ENCODE measurements at places on chromosomes 1 and 21. TPM values are rescaled to one million over a fixed set of nuclear protein-coding genes. Genes with fewer than 3 reads are reported as not detected.

The TRIM58 gene
- total RNA-seq = 0.48 TPM

The ETNK2 gene
- total RNA-seq = 0.37 TPM

The IVL gene
- total RNA-seq = not detected

The ITLN1 gene
- not detected for total RNA-seq

The ARHGEF16 gene
- total RNA-seq = not detected

DNA sequence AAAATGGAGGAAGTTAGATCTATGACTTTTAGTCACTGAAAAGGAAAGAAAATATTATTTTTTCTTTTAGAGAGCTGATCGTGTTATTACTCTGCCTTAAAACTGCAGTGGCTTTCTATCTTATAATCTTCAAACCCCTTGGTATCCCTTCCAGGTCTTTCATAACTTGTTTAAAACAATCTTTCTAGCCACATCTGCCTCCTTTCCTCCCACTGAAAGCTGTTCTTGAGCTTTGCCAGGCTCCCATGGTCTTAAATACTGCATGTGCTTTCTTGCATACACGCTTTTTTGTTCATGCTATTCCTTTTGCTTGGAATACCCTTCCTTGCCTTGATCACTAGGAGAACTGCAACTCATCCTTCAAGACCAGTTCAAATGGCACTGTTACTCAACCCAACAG is 65.9 kb upstream of the GADD45A start:
- peaks cover 24% of the 10 kb centered on the region for H3K27me3 ChIP-seq
- H3K27ac ChIP-seq = no peak overlapping the region
- no peaks in the 10 kb centered on the region for H3K4me1 ChIP-seq
- no peaks in the 10 kb centered on the region for H3K36me3 ChIP-seq
- no peak for DNase-seq

DNA sequence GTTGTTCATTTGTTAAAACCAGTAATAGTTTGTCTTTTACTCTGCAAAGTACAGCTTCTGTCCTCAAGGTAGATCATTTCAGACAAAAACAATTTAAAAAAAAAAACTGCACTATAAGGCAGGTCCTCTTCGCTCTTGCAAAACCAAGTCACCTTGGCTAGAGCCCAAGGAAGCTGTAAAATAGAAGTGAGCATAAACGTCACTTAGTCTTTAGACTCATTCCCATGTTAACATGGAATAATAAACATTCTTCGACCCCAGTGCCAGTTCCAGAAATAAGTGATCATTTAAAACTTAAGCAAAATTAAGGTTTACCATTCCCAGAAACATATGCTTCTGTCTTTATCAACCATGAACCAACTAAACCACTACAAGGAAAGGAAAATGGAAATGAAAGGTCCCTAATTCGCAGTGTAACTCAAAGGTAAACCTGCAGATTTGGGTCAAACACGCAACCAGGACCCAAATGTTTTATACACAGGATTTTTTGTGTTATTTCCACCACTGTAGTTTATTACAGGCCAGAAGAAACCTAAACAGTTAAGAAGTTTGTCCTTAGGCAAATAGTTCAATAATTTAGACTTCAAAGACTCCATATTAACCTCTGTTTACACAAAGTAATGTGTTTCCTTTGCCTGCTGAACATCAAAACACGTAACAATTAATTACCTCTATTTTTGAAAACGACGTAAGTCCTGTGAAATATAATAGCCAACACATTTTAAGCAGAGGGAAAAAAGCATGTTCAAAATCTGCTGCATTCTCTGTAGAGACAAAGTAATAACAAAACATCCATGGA is 54.6 kb downstream of the TGFBR3 start:
- no peaks in the 10 kb centered on the region for H3K36me3 ChIP-seq
- peaks cover 21% of the 10 kb centered on the region for H3K4me1 ChIP-seq
- no peaks in the 10 kb centered on the region for H3K27me3 ChIP-seq
- H3K4me3 ChIP-seq = no peak overlapping the region

DNA sequence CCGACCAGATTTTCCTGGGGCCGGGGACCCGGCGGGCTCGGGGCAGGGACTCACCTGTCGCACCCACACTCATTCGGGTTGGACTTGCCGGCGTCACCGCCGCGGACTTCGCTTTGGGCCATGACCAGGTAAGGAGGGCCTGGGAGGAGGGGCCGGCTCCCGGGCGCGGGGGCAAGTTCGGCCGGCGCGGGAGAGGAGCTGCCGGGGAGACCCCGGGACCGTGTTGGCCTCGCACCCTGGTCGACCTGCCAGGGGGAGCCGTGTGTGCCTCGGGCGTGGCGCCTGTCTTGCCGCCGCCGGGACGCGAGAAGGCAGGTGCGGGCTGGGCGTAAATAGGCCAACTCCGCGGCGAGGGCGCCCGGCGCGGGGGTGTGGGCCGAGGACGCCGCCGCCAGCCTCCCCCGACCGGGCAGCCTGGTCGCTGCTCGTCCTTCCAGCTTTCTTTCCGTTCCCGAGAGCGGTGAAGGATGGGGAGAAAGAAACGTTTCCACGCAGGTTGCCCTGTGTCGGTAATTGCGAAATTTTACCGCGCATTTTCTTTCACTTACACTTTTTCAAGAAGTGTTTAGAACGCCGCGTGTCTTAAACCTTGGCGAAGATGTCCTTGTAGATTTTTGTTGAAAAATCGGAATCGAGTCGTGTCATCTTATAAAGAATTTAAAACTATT is 558 bp downstream of the USP1 start:
- peak overlapping the region; percentile 97 for H3K27ac ChIP-seq
- H3K4me1 ChIP-seq = peaks cover 30% of the 10 kb centered on the region
- peak overlapping the region; percentile 95 for H3K4me3 ChIP-seq
- H3K27me3 ChIP-seq = no peaks in the 10 kb centered on the region
- H3K36me3 ChIP-seq = peaks cover 38% of the 10 kb centered on the region

GRCh38 chr1:178418284-178418955 is 78.3 kb downstream of the CLEC20A start:
- no peaks in the 10 kb centered on the region for H3K36me3 ChIP-seq
- H3K4me3 ChIP-seq = no peak overlapping the region
- no peaks in the 10 kb centered on the region for H3K4me1 ChIP-seq
- no peaks in the 10 kb centered on the region for H3K27me3 ChIP-seq
- DNase-seq = no peak
- H3K27ac ChIP-seq = no peak overlapping the region

DNA sequence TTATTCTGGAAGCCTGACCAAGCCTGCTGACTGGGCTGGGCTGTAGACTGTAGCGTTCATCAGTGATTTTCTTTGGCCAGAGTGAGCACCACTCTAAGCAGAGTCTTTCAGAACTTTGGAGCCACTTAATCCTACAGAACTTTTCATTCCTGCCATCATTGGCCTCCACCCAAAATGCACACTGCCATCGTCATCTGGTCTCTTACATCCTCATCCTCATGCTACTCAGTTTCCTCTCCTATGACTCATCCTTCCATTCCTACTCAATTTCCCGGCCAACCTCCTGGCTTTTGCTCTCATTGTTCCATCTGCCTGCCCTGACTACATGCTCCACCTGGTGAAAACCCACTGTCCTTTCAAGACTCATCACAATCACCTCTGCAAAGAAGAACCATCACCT is 233.8 kb upstream of the USP25 start:
- no peak overlapping the region for H3K27ac ChIP-seq
- no peak overlapping the region for H3K4me3 ChIP-seq
- no peaks in the 10 kb centered on the region for H3K4me1 ChIP-seq
- DNase-seq = no peak

GRCh38 chr21:35039595-35040289 is 9.4 kb downstream of the RUNX1 start:
- H3K27ac ChIP-seq = peak overlapping the region; percentile 78
- no peaks in the 10 kb centered on the region for H3K27me3 ChIP-seq
- H3K4me3 ChIP-seq = peak overlapping the region; percentile 52
- no peak for DNase-seq

- H3K27me3 ChIP-seq = peaks cover 32% of the 10 kb centered on the region
- H3K4me3 ChIP-seq = no peak overlapping the region
- DNase-seq = no peak
- peaks cover 6% of the 10 kb centered on the region for H3K4me1 ChIP-seq
Measured at GRCh38 chr1:204294357-204294756, 65.4 kb downstream of the PLEKHA6 start.

GRCh38 chr1:155184835-155185782 is 11.5 kb downstream of the TRIM46 start:
- H3K4me3 ChIP-seq = no peak overlapping the region
- H3K36me3 ChIP-seq = peaks cover 13% of the 10 kb centered on the region
- H3K4me1 ChIP-seq = peaks cover 4% of the 10 kb centered on the region
- H3K27ac ChIP-seq = peak overlapping the region; percentile 14

- H3K36me3 ChIP-seq = no peaks in the 10 kb centered on the region
- no peaks in the 10 kb centered on the region for H3K4me1 ChIP-seq
- DNase-seq = no peak
Measured at GRCh38 chr1:55571767-55572166, 356.6 kb upstream of the USP24 start.
